ENCODE measurements at places on chromosomes 16 and 17. TPM values are rescaled to one million over a fixed set of nuclear protein-coding genes. Genes with fewer than 3 reads are reported as not detected.

GRCh38 chr16:76235025-76235424 is 42.2 kb upstream of the CNTNAP4 start:
- DNase-seq, result no peak

- DNase-seq, result no peak
Observed at GRCh38 chr16:77171745-77172635, 19.0 kb upstream of the MON1B start.

DNA sequence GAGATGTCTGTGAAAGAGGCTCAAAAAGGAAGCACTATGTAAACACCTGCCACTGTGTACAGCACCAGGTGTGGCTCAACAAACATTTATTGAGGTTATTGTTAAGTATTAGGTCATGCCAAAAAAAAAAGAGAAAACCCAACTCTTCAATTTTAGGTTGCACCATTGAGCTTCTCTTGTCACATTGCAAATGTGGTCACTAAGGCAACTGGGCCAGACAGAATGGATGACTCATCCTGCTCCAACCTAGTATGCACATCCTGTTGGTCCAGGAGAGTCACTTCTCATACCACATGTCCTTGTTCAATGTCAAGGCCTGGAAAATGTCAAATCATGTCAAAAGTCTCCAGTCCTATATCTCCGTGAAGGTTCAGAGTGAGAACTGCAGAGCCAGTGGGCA is 25.0 kb downstream of the HOXB1 start:
- peak; percentile 71 for DNase-seq

DNA sequence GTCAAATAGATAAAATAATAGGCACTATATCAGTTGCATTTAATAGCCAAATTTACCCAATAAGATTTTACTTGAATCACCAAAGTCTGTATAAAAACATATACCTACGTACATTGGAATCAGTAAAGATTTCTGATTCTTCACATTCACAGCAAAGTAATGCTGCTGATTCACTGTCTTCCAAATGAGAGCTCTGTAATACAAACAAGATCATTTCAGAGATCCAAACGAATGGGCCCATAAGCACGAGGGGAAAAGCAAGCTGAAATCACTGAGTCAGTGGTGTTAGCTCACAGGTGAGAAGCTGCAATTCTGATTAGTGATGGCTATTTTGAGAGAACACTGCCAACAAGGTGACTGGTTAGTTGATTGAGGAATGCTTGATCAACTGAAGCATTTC is 81.3 kb downstream of the SSH2 start:
- DNase-seq, result no peak

Gene FOXO3B
- total RNA-seq, result 3.8 TPM

Gene SDF2
- 65.2 TPM for total RNA-seq

Gene ABCA8
- not detected for total RNA-seq
